Ammon's horn (tissue), 1 donor: ENCODE measurements at places on chromosomes 12 and 14.

GRCh38 chr12:119578112-119578511 is 15.5 kb upstream of the TMEM233 start:
- peak; percentile 60 for DNase-seq

- peak; percentile 82 for DNase-seq
Observed at GRCh38 chr12:2834581-2835491, at the start of gene NRIP2. TSS of gene NRIP2 (minus strand) at chr12:2835035. CDS start at chr12:2834983, 52 bp downstream.

- DNase-seq, result no peak
Observed at GRCh38 chr12:125132698-125133400, 67.6 kb downstream of the AACS start.

GRCh38 chr12:113083863-113084435 is 27.4 kb downstream of the DTX1 start:
- no peak for DNase-seq

- peak; percentile 50 for DNase-seq
Observed at GRCh38 chr12:80400571-80400991, 43.5 kb upstream of the PTPRQ start.

DNA sequence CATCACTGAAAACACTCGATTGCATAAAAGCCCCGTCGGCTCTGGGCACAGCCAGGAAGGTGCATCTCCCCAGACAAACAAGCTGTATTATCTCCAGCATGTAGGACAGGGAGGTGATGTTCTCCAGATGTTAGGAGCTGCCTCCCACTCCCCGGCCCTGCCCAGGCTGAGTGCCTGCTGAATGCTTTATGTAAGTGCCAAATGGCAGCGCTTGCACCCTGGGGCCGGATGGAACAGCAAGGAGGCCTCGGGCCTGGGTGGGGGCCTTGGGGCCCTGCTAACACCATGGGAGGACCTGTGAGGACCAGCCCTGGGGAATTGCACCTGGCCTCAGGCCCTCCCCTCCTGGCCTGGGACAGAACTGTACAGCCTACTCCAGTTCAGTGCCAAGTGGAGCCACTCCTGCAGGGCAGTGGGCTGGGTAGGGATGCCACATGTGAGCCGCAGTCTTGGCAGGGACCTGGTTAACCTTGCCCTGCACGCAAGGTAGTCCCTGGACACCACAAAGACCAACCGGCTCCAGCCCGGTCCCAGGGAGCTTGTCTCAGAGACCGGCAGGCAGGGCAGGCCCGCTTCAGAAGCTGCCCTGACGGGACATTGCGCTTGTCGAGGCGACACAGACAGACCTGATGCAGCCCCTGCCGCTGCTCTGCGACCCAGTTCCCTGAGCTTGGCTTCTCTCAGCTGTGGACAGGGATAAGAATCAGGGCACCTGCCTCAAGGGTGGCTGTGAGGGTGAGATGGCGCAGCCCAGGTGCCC is 35.3 kb upstream of the PPP1R13B start:
- DNase-seq, result no peak
